ENCODE measurements at places on chromosomes 5 and 9.
A peak's percentile ranks its signal among the peaks of the same experiment; 100 is the strongest.

GRCh38 chr5:76386360-76386759 lies 16.7 kb upstream of the IQGAP2 start:
- no peak for DNase-seq

GRCh38 chr5:121121786-121122185 lies 657.7 kb downstream of the PRR16 start:
- DNase-seq: no peak

DNA sequence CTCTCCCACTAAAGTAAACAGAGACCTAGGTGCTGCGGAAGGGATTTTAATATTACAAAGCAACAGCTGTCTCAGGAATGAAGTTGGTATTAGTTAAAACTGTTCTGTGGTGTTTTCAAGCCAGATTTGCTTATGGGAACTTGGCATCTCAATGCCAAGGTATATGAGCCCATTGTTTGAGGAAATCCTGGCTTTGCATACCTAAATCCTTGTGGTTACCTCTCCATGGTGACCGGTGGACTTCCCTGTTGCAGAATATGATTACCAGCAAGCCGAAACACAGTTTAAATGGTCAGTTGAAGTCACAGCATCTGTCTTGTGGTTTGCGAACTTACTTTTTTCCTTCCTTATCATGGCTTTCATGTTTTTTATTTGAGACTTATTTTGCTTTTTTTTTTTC lies 62.3 kb upstream of the TXNDC8 start:
- no peak for DNase-seq

GRCh38 chr9:136854842-136855460 lies 2.8 kb downstream of the MAMDC4 start:
- DNase-seq: no peak

GRCh38 chr9:134915046-134915985 lies 2.4 kb downstream of the FCN1 start:
- DNase-seq: no peak

GRCh38 chr9:2857564-2858198 lies 13.8 kb upstream of the PUM3 start:
- DNase-seq: peak; percentile 77

DNA sequence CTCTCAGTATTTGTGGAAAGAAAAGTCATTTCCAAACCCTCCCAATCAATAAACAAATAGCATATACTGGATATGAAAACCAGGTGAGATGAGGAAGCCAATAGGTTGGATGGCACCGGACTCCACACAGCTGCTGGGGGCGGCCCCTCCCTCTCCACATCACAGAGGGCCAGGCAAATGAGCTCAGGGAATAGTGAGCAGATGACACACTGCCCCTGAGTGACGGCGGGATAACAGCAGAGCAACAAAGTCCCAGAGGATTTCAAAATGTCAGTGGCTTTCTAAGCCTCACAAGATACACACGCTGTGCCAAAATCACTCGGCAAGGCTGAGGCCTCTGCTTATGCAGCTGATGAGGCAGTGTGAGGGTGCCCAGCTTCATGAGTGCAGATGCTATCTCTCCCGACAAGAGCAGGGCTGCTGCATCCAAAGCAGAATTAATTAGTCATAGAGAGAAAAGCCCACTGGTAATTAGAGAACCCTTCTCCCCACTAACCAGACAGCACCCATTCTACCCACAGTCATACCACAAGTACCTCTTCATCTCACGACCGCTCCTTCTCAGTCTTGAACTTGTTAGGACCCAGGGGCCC lies 235.0 kb upstream of the NFIL3 start:
- DNase-seq: no peak

DNA sequence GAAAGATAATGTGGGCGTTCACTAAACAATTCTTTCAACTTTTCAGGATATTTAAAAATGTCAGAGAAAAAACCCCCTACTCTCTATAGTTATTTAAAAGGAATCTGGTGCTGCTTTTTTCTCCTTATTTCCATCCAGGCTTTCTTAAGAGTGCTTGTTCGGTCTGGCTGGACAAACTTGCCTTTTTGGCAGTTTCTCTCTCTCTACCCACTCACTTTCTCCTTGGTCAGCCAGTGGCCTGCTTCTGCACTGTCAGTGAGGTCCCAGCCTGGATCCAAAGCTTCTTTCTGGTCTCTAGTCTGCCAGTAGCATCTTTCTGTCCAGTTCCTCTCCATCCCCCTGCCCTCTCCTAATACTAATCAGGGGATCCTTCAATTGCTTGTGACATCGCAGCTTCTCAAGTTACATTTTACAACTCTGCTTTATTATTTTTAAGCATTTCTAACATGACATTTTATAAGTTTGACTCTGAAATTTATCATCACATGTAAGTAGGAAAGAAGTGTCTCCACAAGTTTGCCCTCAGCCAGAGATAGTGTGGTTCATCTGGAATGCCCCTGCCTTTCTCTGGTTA lies 50.4 kb downstream of the PIK3R1 start:
- no peak for DNase-seq

GRCh38 chr9:124730772-124731171 lies 40.3 kb downstream of the NR6A1 start:
- DNase-seq: no peak

DNA sequence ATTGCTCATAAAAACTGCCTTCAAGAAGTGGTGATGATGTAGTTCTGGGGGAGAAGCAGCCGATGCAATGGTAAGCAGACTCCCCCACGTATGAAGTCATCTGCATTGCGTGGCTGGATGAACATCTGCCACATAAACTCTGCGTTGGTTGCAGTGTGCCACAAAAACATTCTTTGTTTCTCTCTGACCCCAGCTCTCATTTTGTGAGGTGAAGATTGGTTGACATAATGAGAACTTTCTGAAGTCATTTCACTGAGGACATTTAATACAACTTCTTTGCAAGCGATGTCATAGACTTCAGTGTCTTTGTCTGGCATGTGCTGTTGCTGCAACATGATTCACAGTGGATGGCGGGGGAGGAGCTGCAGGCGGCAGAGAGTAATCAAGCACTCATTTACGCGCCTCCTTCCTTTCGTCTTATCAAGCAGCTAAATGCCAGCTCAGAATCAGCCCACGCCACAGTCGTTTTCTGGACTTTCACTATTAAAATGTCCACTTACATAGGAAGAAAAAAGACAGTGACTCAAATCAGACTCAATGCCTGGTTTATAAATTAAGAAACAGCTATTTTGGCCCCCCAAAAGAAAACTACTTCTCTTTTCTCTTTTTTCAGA lies 91.5 kb upstream of the NFIL3 start:
- DNase-seq: no peak

- no peak for DNase-seq
Measured at GRCh38 chr9:31045810-31046209, 1338.6 kb upstream of the ACO1 start.

Data from AML-193 (cell line).